ENCODE measurements at places on chromosomes 7 and 10. TPM values are rescaled to one million over a fixed set of nuclear protein-coding genes. Genes with fewer than 3 reads are reported as not detected.

SHTN1 gene
- 67.8 TPM for total RNA-seq

IFIT1B gene
- total RNA-seq: not detected

GRCh38 chr10:35398355-35398754, 62.0 kb downstream of the CCNY start:
- DNase-seq: no peak

- no peak for DNase-seq
These were observed 494.7 kb downstream of the CCSER2 start for GRCh38 chr10:84822931-84823630.

GRCh38 chr7:22093001-22093400, 147.3 kb upstream of the CDCA7L start:
- no peak for DNase-seq

GRCh38 chr7:25028370-25029021, 48.5 kb upstream of the OSBPL3 start:
- DNase-seq: peak; percentile 20

- DNase-seq: no peak
These were observed 71.0 kb upstream of the PLXNA4 start for GRCh38 chr7:132647311-132647710.

GRCh38 chr7:139851770-139852481, 22.9 kb downstream of the TBXAS1 start:
- no peak for DNase-seq
